ENCODE measurements at places on chromosomes 11 and 22.

DNA sequence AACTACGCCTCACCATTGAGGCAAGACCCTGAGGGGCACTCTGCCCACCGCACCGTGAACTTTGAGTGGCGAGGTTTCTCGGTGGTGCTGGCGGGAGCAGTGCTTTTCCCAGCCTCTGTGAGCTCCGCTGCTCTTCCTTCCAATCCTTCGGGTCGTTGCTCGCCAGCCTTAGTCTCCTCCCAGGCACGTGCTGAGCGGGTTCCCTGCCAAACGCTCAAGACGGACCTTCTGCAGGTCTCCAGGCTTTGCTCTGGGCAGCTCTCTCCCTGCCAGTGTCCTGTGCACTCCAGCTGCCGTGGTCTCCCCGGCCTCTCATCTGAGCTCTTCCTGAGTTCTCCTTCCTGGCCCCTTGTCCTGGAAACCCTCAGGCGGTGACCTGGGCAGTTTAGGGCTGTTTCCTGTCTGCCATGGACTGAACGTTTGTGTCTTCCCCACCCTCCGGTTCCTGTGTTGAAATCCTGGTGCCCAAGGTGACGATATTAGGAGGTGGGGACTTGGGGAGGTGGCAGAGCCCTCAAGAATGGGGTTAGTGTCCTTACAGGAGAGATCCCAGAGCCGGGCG lies 11.2 kb upstream of the MUC6 start:
- no peak for DNase-seq

DNA sequence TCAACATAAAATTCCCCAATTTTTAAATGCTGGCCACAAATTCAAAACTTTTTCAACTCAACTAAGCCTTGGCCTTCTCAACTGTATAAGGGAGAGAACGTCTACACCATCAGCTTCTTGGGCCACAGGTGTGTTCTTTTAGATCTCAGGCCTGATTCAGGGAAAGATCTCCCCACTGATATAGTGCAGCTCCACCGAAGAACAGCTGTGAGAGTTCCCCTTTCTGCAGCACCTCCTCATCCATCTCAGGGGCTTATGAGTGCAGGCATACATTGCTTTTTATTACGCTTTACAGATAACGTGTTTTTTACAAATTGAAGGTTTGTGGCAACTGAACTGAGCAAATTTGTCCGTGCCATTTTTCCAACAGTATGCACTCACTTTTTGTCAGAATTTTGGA lies 8.0 kb upstream of the CD82 start:
- DNase-seq: no peak

GRCh38 chr11:695288-695537 lies 191 bp upstream of the DEAF1 start:
- DNase-seq: no peak

- DNase-seq: no peak
Measured at GRCh38 chr22:36285017-36285416, 32.1 kb downstream of the APOL1 start.

- no peak for DNase-seq
Measured at GRCh38 chr22:37630839-37631435, 8.5 kb upstream of the SH3BP1 start.

DNA sequence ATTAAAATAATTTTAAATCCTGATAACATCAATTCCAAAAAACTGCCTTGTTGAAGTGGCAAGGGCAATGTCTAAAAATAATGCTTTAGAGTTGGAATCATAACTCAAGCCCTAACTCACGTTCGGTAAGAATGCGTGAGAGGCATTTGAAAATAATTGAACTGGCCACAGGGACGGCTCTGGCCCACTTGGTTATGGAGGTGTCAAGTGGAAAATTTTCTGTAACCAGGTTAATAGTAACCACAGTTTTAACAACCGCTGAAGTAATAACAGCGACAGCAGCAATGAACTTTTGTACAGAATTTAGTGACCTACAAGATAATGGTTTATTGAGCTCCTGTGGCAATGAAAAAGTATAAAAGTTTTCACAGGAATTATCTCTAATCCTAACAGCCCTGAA lies 79.4 kb downstream of the ETS1 start:
- no peak for DNase-seq

GRCh38 chr11:128424271-128424711 lies 163.1 kb downstream of the ETS1 start:
- DNase-seq: peak; percentile 16

DNA sequence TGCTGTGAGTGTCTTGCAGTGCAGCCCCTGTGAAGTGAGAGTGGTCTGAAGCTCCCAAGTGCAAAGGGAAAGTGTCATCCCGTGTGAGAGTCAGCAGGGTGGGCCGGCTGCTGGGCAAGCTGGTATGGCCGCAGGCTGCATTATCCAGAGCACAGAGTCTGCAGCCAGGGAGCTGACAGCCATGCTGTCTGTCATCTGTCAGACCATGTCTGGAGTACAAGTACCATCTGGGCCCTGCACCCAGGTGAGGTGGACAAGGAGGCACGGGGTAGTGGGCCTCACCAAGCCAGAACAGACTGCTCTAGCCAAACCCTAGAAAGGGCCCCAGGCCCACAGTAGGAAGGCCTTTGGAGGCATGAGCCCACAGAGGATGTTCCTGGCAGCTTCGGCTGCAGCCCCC lies 20.2 kb downstream of the LMO1 start:
- no peak for DNase-seq

DNA sequence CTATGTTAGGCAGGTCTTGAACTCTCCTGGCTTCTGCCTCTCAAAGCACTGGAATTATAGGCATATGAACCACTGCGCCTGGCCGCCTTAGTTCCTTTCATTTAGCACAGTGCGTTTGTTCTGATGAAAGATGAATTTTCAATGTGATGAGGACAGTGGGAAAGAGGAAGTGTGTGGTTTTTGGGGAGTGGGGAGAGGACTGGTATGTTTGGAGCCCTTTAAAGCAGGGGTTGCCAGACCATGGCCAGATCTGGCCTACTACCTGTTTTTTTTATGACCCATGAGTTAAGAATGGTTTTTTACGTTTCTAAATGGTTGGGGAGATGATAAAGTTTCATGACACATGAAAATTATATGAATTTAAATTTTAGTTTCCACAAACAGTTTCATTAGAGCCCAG lies 12.5 kb downstream of the ATXN10 start:
- no peak for DNase-seq

DNA sequence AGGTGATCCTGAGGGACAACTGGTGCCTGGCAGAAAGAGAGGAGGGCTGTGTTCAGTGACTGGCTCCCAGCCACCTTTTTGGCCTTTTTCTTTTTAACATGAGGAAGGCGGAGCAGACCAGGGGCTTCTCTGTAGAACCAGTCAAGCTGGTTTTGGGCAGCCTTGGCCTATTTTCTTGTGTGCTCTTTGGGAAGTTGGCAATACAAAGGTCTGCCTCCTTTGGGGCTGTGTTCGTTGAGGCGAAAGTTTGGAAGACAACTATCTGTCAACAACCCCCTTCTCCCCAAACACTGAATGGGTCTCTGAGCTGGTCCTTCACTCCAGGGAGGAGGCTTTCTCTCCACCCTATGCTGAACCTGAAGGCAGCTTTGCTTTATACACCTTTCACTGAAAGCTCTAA lies 8.5 kb downstream of the MARK2 start:
- DNase-seq: no peak

GRCh38 chr11:16002942-16003341 lies 353.4 kb downstream of the SOX6 start:
- no peak for DNase-seq

DNA sequence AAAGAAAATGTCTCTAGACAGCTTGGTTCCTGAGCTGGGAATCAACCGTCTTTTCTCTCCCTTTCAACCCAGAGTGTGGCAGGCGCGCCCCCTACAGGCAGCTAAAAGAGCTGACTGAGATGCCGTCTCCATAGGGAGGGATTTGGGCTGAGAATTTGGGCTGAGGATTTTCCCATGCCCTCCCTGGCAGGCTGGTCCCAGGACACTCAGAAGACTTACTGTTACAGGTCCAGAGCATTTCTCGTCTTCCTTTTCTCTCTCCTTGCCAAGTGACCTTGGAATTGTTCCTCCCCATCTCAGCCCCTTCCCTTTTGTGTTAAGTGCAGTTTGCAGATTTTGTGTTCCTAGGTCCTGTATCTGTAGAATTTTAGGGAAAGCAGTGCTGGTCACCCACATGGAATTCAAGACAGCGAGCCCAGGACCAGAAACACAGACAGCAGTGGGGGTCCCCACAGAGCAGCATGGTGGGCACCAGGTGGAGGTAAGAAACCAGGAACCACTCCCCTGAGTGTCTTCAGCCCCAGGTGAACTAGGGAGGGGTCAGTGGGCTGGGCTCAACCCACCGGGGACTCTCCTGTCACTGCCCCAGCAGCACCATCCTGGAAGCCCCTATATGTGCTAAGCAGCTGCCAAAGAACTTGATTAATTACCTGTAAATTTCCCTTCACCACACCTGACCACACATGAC lies 9.9 kb upstream of the IGLL5 start:
- DNase-seq: peak; percentile 44

DNA sequence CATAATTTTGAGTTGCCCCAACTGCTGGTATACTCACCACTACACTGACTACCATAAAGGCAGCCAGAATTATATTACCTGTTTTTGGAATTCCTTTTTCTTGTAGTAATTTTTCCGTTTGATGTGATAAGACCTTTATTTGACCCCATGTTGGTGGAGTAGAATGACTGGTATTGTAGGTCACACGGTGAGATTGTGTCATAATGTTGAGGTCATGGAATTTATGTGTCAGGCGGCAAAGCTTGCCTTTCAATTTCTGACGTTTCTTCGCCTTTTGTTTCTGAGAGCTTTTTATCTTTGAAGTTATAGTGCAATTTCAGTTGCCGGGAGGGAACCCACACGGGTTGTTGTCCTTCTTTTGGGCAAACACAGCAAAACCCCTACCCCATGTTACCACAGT lies 13.0 kb downstream of the OR52K1 start:
- DNase-seq: no peak

DNA sequence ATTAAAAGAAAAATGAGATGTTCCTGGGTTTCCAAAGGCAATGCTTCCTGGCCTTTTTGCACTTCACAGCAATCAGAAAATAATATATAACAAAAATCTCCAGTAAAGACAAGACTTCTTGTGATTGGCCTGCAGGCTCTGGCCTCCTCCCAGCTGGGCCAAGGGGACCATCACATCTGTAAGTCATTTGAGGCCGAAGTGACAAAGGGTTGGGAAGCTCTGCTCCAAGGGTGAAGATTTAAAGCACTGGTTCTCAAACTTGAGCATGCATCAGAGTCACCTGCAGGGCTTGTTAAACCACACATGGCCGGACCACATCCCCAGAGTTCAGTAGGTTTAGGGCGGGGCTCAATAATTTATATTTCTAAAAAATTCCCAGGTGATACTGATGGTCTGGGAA lies 32.1 kb downstream of the ARFGAP2 start:
- no peak for DNase-seq

- DNase-seq: no peak
Measured at GRCh38 chr11:71425409-71425808, 22.8 kb downstream of the DHCR7 start.

- no peak for DNase-seq
Measured at GRCh38 chr11:67344264-67344663, 9.1 kb downstream of the POLD4 start.

DNA sequence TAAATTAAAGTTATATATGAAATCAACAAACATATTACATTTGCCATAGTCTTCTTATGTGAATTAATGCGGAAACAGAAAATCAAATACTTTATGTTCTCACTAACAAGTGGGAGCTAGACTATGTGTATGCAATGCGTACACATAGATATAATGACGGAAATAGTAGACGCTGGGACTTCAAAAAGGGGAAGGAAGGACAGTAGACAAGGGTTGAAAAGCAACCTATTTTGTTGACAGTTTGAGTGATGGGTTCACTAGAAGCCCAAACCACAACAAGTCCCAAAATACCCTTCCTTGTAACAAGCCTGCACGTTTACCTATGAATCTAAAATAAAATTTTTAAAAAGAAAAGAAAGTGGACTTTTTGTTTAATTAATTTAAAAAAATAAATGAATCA lies 430.8 kb upstream of the CNTN5 start:
- DNase-seq: no peak

DNA sequence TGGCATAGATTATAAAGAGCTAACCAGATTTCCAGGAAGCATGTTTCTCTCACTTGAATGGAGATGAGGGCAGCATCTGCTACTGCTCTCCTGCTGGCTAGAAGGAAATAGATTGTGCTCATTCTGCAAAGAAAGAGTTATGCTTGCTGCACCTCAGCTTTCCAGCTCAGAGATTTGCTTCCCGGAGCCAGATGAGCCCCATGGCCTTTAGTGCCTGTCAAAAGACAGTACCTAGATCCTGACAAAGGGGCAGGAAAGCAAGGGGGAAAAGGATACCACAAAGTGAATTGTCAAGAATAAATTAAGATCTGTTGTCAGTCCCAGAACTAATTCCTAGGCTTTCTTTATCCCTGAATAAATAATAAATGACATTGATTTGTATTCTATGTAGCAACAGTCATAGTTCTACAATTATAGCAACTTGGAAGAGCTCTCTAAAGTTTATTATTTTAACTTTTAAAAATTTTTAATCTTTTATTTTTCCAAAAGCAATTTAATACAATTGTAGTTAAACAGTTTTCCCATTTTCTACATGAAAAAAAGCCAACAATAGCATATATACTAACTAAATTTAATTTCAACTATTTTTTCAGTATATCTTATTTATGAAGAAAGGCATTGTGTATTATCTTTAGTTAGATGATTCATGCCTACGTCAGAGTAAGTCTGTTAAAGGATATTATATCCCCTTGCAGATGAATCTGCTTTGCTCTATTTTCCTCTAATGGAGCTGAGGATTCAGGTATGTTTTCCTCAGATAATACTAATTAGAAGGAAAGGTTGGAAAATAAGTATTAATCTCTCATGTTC lies 306.1 kb upstream of the DDI1 start:
- peak; percentile 10 for DNase-seq

- no peak for DNase-seq
Measured at GRCh38 chr11:44088871-44089270, 6.6 kb upstream of the EXT2 start.

GRCh38 chr11:119218141-119218878 lies 12.2 kb downstream of the CBL start:
- no peak for DNase-seq

DNA sequence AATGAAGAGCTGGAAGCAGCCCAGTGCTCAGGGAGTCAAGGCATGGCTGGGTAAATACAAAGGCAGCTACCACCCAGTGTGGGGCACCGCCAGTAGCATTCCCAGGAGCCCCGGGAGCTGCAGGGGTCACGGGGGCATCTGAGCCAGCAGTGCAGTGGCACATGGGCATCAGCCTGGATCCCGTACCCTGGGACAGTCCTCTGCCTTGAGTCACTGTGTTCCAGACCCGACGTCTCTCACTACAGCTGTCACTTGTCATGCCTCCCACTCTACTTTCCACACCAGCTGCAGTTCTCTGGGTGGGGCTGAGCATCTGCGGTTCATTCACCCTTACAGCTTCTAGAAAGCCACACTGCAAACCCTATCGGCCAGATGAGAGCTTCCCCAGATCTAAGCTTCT lies 29.6 kb downstream of the DHCR7 start:
- peak; percentile 59 for DNase-seq

DNA sequence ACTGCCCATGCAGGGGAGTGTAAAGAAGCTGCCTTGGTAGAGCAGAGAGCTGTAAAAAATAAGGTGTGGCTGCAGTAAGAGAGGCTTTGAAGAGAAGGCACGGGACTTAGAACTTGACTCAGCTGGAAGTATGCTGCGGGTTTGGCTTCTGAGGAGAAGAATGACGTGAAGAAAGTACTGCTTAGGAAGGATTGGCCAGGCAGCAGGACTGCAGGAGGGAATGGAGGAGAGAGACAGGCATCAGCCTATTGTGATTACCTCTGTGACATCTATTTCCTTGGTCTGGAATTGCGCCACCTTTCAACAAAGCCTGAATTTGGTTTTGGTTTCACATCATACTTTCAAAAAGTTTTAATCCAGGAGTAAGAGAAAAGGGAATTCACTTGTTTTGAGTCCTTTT lies 22.5 kb downstream of the PRRG4 start:
- DNase-seq: no peak

GRCh38 chr22:37325039-37325395 lies 42.7 kb downstream of the CYTH4 start:
- DNase-seq: no peak

All from Ammon's horn (tissue), 1 donor.